H1 (cell line): ENCODE measurements at places on chromosomes 16 and 17.

DNA sequence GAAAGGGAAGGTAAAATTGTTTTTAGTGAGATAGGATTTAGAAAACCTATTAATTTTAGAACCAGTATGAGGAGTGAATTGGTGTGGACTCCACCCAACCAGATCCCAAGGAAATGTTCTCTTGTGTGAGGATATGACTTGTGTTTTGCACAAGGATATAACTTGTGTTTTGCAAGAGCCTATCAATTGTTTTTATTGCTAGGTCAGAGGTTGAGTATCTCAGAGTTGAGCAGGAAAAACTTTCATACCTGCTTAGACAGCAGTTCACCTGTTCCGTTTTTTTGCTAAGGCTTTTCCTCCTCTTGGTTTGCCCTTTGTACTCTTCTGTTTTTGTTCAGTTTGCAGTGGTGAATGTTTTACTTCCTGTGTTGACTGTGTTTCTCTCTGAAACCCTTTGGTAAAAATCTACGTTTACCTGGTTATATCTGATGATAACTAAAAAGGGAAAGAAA, 5.1 kb downstream of the NBR1 start:
- DNase-seq, result no peak

- no peak for DNase-seq
Observed at GRCh38 chr16:89010210-89010925, 33.4 kb upstream of the CBFA2T3 start.

DNA sequence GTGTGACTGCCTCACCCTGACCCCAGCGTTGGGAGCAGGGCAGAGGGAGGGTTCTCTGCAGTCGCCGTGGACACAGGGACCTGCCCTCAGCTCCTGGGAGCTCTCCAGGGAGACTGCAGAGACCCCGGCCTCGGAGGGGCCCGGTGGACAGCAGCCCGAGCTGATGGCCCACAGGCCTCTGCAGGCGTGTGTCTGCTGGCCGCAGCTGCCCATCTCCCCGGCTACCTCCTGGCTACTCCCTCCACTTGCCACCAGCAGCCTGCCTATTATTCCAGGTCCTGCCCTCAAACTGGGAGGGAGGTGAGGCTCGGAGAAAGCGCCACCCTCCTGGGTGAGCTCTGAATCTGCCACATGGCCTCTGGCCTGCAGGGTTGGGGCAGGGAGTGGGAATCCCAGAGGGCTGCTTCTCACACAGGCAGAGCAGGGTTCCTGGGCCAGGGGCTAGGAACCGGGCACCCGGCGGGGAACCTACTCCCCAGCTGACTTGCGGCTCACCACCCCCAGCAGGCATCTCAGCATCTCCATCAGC, 7.2 kb downstream of the SLC16A5 start:
- DNase-seq, result no peak

- DNase-seq, result no peak
Observed at GRCh38 chr17:39095309-39095686, 56.1 kb downstream of the PLXDC1 start.

DNA sequence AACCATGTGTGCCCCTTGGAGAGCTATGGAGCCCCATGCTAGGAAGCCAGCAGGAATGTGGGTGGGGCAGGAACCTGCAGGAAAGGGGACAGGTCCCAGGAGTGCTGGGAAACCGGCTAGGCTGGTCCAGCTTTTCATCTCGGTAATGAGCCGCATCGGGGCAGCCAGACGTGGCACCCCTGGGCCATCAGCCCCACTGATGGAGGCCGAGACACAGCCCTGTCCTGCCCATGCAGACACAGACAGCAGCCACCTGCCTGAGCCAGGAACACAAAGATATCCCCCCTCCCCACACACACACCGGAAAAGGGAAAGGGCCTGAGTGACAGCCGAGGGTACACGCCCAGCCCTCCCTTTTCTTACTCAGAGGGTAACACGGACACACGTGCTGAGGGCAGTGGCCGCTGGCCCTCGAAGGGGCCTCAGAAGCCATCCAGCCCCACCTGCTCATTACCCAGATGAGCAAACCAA, 18.1 kb downstream of the PPL start:
- no peak for DNase-seq

- no peak for DNase-seq
Observed at GRCh38 chr17:58370716-58371115, 18.7 kb upstream of the SUPT4H1 start.

DNA sequence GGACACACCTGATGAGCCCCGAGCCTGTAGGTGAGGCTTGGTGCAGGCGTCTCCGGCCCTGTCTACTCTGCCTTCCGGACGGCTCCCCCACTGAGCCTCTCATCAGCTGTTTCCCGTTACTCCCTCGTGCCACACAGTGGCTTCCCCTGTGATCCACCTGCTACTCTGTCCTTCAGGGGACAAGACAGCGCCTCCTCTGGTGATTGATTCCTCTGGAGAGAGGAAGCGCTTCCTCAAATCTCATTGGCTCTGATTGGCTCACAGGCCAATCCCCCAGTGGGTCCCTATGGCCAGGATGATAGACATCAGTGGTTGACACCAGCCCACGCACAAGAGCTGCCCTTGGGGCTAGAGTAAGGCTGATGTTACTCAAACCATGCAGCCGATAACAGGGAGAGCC, 24.0 kb downstream of the RNF213 start:
- no peak for DNase-seq

DNA sequence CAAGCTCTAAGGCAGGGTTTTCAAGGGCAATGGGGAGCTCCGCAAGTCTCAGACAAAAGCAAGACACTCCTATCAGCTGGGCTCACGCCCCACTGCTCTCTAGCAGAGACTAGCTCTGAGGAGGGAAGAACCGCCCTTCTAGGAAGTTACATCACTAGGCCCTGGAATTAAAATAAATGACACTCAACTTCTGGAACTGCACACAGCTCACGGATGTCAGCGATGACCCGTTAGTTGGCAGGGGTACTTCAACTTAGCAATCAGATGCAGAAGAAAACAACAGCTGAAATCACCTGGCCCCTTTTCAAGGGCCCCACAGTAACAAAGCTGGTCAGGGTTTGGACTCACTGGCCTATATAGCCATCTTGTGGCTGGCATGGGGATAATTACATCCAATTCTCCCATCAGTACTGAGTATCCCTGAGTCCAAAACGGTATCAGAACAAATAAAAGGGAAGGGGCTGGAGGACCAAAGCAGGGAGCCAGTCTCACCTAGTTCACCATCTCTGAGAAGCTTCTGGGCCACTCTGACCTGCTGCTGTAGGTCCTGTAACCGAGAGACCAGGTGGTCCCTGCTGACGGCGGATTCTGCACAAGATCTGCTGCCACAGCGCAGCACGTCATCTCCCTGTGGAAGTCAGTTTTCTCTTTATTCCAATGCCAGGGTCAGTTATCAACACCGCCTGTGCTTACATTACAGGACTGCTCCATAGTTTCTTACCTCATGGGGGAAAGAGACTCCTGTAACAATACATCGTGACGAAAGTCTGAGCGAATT, 22.2 kb downstream of the SERPINF1 start:
- no peak for DNase-seq

- no peak for DNase-seq
Observed at GRCh38 chr16:1612320-1613111, at the start of gene CRAMP1. CRAMP1 (plus strand) TSS chr16:1612360; CDS start chr16:1614640, 2,280 bp downstream.

- DNase-seq, result no peak
Observed at GRCh38 chr17:21676281-21677111, 15.8 kb upstream of the KCNJ18 start.

- DNase-seq, result no peak
Observed at GRCh38 chr16:22252317-22252716, 44.9 kb upstream of the POLR3E start.

GRCh38 chr16:82331974-82332750, 162.1 kb upstream of the MPHOSPH6 start:
- DNase-seq, result no peak

DNA sequence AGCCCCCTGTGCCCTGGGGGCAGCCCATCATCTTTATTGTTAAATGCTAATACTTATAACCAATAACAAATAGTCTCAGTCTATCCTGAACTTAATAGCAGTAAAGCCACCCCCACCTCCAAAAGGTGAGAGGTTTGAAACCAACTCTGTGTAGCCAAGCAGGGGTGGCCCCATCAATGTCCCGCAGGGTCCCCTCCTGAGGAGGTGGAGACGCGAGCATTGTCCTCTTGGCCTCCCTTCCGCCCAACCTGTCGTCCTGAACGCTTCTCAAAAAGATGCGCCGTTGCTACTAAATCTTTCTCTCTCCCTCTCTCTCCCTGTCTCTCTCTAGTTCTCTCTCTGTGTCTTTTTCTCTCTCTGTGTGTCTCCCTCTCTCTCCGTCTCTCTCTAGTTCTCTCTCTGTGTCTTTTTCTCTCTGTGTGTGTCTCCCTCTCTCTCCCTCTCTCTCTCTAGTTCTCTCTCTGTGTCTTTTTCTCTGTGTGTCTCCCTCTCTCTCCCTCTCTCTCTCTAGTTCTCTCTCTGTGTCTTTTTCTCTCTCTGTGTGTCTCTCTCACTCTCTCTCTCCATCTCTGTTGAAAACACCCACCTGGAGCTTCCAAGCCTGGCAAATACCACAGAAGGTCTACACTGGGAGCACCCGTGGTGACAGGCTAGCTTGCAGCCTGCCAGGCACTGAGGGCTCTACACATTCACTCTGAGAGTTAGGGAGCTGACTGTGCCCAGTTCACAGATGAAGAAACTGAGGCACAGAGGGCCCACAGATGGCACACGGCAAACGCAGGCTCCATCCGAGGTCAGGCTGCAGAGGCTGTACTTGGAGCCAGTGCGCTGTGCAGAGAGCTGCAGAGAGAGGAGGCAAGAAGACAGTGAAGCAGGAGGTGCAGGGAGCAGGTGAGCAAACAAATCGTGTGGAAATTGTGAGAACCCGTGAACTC, 185.9 kb downstream of the C16orf95 start:
- no peak for DNase-seq

DNA sequence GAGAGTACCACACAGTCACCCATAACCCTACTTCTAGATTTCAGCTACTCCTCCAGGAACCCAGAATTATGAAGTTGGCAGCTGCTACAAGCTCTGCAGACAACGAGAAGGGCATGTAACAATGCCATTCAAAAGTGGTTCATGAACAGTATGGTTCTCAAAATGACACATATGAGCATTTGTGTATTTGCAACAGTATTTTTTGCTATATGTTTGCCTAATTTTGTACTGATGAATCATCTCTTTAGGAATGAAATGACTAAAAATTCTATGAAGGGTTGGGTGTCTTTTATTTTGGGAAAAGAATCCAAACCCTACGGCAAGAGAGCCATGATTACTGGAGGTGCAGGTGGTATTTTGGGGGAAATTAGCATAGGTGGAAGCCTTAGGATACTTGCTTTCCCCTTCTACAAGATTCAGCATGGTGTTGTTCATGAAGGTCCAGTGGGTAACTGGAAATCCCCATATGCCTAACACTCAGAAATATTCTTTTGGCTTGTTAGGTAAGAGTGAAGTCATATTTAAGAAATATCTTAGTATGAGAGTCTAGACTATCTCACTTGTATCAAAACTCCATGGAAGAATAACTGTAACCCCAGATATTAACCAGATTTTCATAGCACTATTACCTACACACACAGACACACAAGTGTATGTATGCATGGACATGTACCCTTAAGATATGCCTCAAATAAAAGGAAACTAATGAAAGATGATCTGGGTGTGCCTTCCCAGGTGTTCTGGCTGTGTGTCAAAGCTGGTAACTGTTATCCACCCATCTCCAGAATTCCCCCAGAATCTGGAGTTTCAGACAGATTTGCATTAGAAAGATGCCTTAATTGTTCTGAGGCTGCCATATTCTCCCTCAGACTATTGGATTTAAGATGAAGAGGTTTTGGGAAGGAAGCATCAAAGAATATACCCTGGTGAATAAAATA, 688.2 kb upstream of the SOX9 start:
- no peak for DNase-seq

DNA sequence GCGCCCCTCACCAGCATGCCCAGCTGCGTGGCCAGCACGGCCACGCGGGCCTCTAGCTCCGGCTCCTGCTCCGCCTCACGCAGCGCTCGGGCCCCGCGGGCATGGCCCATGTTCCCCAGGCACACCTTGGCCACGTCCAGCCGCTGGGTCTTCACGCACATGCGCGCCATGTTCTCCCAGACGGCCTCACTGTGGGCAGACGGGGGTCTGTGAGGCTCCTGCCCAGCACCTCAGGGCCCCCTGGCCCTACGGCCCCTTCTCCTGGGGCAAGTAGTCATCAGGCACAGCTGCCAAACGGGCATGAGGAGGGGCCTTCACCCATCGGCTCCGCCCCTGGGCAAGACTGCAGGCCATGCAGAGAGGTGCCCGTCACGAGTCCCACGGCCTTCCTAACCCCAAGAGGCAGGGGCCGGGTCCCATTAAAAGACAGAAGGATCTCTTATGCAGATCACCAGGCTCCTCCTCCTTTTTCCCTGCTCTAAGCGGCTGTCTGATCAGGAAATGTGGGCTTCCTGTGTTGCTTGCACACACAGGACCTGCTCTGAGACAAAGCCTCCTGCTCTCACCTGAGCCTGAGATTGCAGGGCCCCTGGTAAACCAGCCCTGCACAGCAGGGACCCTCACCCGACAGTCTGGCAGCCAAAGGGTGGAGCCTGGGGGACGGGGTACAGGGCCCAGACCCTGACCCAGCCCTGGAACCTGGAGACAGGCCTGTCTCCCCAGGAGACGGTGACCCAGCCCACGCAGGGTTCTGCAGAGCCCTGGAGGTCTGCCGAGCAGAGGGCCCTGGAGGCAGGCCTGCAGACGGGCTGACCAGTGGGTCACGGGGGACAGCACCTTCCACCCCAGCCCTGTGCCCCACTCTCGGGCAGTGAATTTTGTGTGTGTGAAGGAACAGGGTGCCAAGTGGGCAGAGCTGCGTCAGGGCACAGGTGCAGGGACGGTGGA, 6.6 kb upstream of the TMEM204 start:
- DNase-seq, result no peak

DNA sequence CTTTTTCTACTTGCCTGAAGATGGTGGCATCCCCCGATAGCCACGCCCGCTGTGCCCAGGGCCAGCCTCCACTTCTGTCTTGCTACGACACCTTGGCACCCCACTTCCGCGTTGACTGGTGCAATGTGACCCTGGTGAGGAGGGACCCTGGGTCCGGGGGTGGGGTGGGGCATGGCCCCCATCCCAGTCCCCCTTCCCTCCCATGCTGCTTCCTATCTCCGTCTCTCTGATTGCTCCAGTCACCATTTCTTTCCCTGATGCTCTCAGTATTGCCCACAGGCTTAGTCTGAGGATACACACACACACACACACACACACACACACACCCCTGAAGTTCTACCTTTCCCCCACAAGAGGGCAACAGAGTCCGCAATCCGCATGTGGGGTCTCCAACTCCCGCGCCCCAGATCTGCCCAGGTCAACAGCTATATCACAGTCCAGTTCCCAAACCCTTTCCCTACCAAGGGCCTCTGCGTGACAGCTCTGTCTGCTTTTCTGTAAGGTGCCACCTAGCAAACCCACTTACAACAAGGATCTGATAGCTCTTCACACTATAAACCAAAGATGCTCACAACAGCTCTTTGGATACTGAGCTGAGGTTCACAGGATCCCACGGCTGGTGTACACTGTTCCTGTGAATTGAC, 3.4 kb downstream of the SGCA start:
- no peak for DNase-seq

DNA sequence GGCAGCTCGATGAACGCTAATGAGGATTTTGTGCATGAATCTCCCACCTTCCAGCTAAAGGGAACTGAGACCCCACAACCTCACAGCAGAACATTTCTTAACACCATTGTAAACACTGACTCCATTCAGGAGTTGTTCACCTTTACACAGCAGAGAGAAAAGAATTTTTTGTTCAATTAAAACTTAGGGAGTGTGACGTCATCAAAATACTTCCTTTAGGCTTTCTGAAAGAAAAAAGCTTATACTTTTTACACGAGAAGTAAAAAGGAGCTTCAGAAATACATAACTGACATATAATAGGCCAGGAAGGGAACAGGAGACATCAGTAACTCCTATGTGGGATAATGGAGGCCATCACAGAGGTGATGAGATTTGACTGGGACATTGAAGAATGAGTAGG, 98.1 kb upstream of the AXIN2 start:
- no peak for DNase-seq

GRCh38 chr16:66610111-66610820, 5.8 kb downstream of the CMTM3 start:
- DNase-seq, result no peak
